Keratinocyte (primary cell): ENCODE measurements at places on chromosomes 4 and X.

- no peak for DNase-seq
Observed at GRCh38 chrX:139738581-139738980, 30.6 kb upstream of the MCF2 start.

DNA sequence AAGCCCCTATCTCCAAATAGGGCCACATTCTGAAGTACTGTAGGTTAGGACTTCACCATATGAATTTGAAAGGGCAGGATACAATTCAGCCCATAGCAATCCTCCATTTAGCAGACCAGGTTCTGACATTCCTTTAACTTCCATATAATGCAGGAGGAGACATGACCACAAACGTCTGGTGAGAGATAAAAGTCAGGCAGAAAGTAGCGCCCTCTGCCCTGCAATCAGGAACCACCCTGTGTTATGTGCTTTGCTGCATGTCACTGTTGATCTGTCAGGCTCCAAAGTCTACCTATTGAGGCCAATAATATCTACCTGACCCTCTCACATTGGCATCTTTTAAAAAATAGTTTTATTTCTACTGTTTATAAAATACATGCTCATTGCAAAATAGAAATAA is 30.2 kb upstream of the SEPSECS start:
- DNase-seq = no peak

GRCh38 chr4:165766976-165767375 is 106.1 kb upstream of the TLL1 start:
- DNase-seq = no peak

GRCh38 chr4:61468024-61468720 is 268.0 kb downstream of the ADGRL3 start:
- DNase-seq = no peak

DNA sequence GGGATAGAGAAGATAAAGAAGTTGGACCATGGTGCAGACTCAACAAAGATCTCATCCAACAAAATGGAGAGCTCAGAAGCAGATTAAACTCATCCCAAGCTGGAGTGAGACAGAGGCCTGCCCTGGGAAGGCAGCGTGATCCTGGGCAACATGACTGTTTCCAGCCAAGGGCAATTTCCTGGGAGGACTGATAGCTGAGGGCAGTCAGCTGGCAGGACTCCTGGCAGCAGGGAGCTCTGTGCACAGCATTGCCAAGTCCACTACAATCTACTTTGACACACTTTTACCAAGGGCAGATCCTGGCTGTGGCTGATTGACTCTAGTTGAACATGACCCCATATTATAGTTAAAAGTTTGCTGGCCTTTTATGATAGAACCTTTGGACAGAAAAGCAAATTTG is 357.3 kb upstream of the RASGEF1B start:
- DNase-seq = no peak

- no peak for DNase-seq
Observed at GRCh38 chr4:42344309-42344708, 53.0 kb upstream of the SHISA3 start.

GRCh38 chrX:91079342-91080114 is 355.1 kb upstream of the PABPC5 start:
- DNase-seq = no peak

GRCh38 chr4:110617075-110617640 is 5.7 kb downstream of the PITX2 start:
- no peak for DNase-seq

GRCh38 chr4:80390178-80390577 is 54.6 kb downstream of the CFAP299 start:
- DNase-seq = no peak

- no peak for DNase-seq
Observed at GRCh38 chrX:116194649-116195048, 24.1 kb downstream of the AGTR2 start.

GRCh38 chrX:148928811-148929210 is 428.4 kb downstream of the AFF2 start:
- no peak for DNase-seq

DNA sequence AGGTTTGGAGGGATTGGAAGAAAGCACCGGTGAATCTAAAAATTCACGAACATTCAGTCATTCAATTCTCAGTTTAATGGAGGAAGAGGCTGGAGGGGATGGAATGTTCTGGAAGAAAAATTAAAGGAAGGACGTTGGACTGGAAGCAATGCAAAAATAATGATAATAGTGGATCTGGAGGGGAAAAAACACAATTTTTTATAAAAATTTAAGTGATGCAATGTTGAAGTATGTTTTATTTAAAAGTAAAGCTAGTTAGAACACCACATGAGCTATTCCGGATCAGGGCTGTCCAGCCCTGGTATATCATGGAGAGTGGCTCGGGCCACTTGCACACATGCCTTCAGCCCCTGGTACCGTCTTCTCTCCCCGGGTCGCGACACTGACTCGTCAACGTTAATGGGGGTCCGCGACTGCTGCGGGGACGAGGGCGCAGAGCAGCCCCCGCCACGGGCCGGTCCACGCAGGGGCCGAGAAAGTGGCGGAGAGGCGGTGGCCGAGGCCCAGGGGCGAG is 204.6 kb downstream of the TENM3 start:
- no peak for DNase-seq

DNA sequence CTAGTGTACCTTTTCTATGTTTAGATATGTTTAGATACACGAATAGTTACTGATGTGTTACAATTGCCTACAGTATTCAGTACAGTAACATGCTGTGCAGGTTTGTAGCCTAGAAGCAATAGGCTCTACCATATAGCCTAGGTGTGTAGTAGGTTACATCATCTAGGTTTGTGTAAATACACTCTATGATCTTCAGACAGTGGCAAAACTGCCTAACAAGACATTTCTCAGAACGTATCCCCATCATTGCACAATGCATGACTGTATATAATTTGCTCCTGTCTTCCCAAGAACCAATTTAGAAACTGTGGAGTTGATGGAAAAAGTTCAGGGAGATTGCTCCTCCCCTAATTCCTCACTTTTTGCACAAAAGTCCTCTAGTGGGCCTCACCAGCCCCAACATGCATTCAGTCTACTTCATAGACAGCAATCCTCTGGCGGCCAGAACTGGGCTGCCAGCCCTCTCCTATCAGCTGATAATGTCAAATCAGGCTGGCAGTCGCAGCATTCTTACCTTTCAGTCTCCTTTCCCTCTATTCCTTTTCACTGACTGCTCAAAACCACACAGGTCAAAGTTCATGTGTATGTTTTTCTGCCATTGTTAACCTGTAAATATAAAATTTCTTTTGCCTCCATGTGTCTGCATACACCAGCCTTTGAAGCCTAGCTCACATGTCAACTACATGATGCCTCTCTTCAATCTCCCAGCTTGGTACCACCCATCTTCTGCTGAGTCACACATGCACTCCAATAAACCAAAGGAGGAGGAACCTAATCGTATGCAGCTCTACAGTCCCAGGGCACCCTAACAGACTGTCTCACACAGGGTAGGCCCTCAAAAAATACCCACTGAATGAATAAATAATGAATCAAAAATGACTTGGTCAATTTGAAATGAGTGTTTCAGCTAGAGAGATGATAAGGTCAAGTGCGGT is 32.0 kb downstream of the BCLAF3 start:
- no peak for DNase-seq

- no peak for DNase-seq
Observed at GRCh38 chr4:124331781-124332180, 380.8 kb downstream of the ANKRD50 start.

DNA sequence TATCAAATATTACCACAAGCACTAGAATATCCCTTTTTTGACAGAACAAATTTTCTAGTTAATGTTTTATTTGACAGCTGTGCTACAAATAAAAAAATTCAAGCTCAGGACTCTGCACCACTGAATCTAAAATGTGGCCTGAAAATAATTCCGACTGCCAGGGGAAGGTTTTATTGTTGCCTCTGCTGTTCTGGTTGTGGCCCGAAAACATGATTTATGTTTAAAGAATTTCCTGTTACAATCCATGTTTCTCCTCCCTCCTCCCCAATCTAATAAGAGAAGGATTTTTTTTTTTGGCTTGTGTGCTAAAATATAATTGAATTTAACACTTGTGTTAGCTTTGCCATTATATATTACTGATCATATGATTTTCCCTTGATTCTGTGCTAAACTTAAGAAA is 227.8 kb downstream of the DCLK2 start:
- no peak for DNase-seq

DNA sequence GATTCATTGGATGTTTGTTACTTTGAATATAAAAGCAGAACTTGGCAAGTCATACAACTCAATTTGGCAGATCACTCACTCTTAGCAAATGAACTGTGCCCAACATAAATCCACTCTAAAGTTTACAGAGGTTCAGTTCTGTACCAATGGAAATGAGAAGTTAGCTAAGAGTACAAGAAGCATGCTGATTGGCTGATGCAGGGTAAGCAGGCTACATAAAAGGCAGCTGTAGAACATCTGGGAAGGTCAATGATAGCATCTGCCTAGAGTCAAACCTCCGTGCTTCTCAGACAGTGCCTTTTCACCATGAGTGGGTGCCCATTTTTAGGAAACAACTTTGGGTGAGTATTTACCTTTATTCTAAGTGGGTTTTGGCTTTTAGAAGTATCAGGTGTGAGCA is at the start of gene TDO2:
Gene TDO2, plus strand, starts transcription at position 244 of the 400 bp plus-strand sequence. Its CDS starts 63 bp downstream, at position 307.
- no peak for DNase-seq

GRCh38 chr4:126396703-126397102 is 1081.9 kb downstream of the FAT4 start:
- DNase-seq = no peak

DNA sequence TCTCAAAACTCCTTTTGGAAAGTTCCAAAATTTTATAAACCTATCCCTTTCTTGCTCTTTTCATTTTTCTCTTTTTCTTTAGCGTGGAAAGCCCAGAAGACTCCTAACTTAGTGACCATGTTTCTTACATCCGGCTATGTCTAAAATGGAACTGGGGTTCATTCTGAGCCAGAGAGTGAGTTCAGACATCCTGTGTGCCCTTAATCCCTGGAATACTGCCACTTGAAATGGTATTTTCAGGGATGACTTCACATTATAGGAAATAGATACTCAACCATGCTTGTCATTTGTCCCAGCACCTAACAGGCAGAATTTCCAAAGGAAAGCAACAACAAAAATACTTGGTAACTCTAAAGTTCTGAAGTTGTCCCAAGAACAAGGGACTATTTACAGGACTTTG is 379.6 kb downstream of the ARHGAP24 start:
- DNase-seq = no peak

DNA sequence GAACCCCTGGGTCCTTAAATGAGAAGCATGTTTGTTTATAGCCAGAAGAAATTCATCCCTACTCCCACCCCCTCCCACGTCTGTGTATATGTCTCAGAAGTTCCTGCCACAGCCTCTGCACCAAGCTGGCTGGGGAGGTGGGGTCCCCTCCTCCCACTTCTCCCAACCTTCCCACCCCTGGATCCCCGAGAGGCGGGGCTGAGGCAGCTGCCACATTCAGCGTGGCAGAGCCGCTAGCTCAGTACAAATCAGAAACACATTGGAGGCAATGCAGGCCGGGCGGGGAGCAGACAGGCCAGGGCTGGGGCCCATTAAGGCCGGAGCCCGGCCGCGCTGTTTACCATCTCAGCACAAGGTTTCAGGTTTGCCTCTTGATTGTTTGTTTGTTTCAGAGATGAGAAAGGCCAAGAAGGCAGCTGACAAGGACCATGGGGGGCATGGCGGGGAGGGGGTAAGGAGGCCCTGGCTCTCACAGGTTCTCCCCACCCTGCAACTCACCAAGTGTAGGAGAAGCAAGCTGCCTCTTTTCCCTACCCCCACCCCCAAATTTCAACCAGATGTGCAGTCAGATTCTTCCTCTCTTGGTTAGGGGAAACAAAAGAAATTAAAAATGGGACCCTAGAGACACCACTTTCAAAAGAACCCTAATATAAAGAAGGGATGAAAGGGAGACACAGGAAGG is 22.3 kb downstream of the PJA1 start:
- DNase-seq = no peak

DNA sequence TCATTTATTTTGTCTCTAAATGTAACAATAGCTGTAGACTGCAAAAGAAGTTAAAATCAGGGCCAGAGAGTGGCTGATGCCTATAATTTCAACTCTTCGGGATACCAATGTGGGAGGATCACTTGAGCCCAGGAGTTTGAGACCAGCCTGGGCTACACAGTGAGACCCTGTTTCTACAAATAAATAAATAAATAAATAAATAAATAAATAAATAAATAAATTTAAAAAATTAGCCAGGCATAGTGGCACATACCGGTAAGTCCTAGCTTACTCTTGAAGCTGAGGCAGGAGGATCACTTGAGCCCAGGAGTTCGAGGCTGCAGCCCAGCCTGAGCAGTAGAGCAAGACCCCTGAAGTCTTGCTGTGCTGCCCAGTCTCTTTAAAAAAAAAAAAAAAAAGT is 79.1 kb downstream of the WWC2 start:
- DNase-seq = no peak

- no peak for DNase-seq
Observed at GRCh38 chrX:136652822-136653723, 5.1 kb downstream of the CD40LG start.

DNA sequence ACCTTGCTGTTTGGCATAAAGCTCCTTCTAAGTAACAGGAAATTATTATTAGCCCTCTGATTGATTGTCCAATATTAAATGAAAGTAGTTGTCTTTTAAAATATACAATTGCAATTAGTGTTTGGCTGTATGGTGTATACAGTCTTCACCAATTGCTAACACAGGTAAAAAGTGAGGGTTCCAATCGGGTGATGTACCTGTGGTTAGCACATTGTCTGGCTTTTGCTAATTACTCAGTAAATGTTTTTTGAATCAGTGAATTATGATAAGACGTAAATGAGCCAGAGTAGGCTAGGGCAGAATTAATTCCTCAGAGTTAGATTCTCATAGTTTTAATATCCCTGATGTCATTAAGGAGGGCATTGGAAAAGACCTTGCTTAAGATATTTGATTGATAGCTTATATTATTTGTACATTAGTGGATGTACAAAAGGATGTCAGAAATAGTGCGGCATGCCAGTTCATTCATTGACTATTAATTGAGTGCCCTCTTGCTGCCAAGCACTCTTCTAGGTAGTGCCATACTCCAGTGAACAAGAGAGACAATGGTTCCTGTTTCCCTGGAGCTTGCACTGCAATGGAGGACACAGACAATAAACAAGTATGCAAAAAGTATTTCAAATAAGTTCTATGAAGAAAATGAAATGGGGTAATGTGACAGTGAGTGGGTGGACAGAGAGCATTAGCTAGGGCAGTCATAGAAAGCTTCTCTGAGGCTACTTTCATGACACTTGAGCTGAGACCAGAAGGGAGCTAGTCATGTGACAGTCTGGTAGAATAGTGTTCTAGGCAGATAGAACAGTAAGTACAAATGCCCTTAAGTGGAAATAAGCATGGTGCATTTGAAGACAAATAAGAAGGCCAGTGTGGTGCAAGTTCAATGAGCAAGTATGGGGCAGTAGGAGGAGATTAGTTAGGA is 205.9 kb upstream of the CASK start:
- DNase-seq = no peak
